ENCODE measurements at places on chromosomes 11 and 22.

GRCh38 chr11:21364866-21365624, 695.7 kb downstream of the NELL1 start:
- DNase-seq, result no peak

- no peak for DNase-seq
Observed at GRCh38 chr22:29723766-29724165, 4.0 kb downstream of the CABP7 start.

GRCh38 chr11:78706551-78706950, 131.9 kb upstream of the NARS2 start:
- no peak for DNase-seq

DNA sequence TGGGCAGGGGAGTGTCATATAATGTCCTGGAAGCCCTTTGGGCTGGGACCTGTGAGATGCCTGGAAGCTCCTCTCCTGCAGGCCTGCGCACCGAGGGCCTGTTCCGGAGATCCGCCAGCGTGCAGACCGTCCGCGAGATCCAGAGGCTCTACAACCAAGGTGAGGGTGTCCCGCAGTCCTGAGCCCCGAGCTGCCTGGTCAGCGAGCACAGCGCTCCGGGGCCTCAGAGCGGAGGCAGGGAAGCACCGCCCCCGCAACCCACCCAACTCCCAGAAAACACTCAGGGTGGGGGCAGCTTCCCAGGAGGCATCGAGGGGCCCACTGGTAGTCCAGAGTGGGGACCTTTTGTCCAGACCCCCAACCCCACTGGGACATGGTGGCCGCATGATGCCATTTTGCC, 95.5 kb downstream of the ARHGAP8 start:
- no peak for DNase-seq

GRCh38 chr22:43707648-43708047, 104.5 kb downstream of the EFCAB6 start:
- DNase-seq, result no peak

DNA sequence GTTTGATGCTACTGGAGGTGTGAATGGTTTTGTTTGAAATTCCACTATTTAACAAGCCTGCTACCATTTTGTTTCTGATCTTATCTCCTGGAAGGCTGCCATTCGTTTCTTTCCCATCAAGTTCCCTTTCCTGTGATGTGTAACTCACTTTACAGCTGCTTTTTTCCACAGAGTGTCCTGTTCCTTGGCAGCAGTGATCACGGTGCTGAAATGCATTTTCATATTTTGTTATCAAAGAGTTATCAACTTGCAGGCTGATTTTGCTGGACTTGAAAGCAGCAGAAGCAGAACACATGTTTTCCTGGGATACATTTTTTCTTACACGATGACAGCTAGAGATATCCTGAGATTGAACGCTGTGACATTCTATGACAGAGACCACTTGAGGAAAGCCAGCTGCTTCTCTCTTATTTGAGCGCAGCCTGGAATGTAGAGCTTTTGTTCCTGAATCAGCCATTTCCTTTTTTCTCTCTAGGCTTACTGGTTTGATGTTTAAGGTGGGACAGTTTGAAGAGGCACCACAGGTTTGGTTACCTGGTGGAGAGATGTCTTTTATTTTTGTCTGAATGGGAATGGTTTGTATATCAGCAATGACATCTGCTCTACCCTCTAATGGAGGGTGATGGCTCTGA, 34.7 kb downstream of the PRR14L start:
- no peak for DNase-seq

GRCh38 chr11:128316541-128317227, 270.7 kb downstream of the ETS1 start:
- no peak for DNase-seq

DNA sequence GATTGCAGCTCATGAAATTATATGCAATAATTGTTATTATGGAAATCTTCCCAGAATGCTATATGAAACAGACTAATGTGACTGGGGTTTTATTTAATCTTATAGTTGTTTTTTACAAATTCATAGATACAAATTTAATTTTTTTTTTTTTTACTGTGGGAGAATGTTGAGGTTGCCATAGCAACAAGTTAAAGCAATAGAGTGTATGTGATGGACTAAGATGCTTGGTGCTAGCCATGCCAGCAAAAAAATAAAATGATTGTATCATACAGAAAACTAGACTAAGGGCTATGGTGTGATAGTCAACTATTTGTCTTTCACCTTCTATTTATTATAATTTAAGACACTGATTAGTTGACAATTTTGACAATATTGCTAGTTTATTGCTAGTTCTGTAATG, 163.2 kb upstream of the BLID start:
- no peak for DNase-seq

DNA sequence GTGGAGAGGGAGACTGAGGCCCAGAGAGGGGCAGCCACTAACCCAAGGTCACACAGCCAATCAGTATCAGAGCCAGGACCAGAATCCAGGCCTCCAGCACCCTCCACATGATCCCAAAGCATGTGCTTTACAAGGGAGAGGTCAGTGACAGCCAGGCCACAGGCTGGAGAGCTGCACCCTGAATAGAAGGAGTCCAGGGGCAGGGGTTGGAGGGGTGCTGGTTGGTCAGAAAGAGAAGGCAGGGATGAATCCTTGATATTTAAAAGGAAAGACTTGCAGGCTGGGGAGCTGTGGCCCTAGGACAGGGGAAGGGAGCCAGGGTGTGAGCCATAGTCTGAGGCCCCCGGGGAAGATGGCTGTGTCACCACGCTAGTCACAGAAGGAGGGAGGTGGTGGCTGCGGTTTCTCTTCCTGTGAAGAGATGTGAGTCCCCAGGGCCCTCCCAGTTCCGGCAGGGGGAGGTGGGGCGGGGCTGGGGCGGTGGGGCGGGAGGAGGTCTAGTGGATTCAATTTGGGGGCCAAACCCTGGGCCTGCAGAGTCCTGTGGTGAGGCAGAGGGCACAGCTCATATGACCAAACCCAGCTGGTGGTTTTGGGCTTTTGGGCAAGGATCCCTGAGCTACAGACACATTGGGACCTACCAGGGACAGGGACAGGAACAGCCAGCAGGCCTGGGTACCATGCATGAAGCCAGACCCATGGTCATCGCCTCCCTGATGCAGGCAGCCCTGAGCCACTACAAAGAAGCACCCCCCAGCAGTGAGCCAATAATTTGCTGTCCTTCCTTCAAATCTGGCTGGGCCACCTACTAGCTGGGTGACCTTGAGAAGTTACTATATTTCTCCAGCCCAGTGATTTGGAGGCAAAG, 14.0 kb downstream of the RAC2 start:
- no peak for DNase-seq

GRCh38 chr11:4068962-4069361, 25.6 kb upstream of the RRM1 start:
- DNase-seq, result no peak

DNA sequence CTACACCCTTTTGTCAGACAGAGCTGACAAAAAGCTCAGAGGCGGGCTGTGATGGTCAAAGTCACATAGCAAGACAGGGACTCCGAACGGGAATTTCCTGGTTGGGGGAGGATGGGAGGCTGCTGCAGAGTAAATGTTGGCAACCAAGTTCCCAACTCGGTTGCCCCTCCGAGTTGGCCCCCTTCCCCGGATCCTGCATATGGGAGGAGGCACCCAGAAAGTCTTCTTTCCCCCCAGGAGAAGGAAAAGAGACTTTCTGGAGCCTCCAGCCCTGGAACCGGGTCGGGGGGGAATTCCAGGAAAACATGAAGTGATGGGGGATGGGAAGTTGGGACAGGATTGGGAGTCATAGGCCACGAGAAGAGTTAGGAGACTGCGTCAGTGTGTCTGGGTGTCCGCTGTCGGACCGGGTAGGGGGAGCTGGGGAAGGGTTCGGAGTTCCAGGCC, 614 bp downstream of the SELENOM start:
- no peak for DNase-seq

DNA sequence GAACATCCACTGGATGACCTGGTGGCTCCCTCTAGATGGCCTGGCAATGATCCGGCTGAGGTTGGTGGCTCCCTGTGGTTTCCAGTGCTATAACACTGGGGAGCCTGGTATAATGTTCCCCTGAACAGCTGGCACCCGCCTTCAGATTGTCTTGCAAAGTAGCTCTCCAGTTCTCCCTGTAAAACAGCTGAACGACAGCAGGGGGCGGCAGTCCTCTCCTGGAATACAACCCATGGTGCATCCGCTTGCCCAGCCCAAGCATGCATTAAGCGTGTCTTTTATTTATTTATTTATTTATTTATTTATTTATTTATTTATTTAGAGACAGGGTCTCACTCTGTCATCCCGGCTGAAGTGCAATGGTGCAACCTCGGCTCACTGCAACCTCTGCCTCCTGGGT, 258.9 kb downstream of the BUD13 start:
- no peak for DNase-seq

GRCh38 chr22:49587987-49588386, 239.7 kb downstream of the BRD1 start:
- no peak for DNase-seq

DNA sequence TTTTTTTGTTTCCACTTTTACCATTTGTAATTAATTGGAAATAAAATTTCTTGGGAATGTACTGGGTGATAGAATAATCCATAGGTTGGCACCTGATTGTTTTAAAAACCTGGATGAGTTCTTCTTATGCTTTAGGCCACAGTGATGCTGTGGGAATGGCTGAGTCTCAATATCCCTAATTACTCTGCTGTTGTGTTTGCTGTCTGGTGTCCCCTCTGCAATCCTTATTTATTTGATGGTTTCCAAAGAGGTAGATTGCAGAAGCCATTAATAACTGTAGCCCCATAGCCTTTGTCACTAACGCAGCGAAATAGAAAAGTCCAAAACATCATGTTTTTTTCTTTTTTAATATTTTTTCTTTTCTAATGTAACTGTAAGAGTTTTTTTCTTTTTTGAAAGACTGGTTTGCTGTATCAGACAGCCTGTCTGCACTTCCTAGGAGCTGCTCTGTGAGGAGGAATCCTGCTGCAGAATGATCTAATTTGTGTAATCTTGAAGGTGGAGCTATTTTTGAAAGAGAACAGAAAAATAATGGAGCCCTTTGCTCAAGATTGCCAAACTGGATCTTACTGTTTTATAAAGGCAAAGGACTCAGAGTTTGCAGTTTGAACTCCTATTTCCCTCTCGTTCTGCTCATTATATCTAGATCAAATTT, 14.9 kb downstream of the PACS1 start:
- DNase-seq, result no peak

DNA sequence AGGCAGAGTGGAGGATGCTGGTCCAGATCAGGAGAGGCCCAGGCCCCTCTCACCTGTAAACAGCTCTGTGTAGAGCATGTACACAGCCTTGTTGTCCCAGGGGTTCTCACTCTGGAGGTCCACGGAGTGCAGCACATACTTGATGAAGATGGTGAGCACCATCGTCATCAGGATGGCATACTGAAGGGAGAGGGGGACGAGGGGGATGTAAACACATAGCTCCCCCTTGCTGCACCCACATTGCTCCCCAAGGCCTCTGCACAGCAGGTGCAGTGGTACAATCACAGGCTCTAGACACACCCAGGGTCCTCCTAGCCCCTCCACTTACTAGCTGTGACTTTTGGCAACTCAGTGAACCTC, 2.9 kb downstream of the SYVN1 start:
- DNase-seq, result no peak

DNA sequence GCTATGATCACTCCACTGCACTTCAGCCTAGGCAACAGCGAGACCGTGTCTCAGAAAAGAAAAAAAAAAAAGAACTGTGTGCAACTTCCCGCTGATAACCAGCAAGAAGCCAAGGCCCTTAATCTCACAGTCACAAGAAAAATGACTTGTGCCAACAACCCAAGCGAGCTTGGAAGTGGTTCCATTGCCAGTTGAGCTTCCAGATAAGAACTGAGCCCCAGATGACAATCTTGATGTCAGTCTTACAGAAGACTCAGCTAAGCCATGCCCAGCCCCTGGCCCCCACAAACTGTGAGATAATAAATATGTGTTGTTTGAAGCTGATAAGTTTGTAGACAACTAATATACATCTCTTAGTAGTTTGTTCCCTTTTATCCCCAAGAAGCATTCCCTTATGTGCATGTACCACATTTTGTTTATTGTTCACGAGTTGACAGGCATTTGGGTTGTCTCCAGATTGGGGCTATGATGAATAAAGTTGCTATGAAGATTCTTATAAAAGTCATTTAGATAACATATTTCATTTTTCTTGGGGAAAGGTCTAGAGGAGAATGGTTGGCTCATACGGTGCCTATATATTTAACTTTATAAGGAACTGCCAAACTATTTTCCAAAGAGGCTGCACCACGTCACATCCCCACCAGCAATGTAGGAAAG, 85.9 kb downstream of the TIMP3 start:
- peak; percentile 24 for DNase-seq

- no peak for DNase-seq
Observed at GRCh38 chr11:16759857-16760508, 21.5 kb downstream of the C11orf58 start.

- DNase-seq, result no peak
Observed at GRCh38 chr11:109862835-109863234, 230.4 kb upstream of the ZC3H12C start.

DNA sequence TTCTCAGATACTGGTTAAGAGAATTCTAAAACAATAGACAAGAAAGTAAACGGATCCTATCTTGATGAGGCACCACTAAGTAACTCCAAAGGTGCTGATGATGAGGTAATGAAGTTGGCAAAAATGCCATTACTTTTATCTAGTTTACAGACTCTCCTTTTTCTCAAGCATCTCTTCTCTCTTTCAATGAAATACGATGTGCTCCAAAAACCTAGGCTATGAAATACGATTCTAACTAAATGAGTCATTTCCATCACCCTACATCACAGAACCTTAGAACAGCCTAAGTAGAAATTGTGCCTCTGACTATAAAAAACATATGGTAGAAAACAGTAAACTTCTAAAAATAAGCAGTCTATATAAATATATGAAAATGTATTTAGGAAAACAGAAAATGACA, 58.9 kb upstream of the ARHGAP32 start:
- no peak for DNase-seq

DNA sequence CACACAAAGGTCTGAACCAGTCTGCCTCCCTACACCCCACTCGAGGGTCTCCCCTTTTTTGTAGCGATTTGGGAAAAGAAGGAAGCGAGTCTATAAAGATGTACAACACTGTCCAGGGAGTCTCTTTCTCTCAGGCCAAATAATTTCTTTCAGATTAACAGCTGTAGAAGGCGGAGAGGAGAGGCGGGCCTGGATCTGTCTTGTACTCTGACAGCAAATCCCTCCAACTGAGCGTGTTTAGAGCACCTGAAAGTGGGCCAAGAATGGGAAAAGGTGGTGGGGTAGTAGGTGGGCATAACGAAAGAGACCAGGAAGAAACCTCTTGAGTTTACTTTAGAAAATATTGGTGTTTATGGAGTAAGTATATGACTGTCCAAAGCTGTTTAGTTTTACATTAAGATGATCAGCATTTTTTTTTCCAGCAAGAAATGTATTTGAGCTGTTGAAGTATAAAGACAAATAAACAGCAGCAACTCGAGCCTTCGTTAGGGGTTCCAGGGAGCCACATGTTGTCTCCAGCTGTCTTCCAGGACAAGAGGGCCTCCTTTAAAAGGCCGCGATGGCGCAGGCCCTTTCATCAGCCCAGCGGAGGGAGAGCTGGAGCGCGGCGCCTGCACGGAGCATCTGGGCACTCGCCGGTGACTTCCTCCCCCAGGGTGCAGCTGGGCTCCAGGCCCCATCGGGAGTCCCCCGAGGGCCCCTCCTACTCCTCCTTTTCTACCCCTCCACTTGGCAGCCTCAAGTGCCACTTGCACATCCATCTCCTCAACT, 34.9 kb downstream of the SCUBE1 start:
- peak; percentile 70 for DNase-seq

Measured in skin of body (tissue), 3 donors.